ENCODE measurements at places on chromosomes 16 and 17.
A peak's percentile ranks its signal among the peaks of the same experiment; 100 is the strongest.

DNA sequence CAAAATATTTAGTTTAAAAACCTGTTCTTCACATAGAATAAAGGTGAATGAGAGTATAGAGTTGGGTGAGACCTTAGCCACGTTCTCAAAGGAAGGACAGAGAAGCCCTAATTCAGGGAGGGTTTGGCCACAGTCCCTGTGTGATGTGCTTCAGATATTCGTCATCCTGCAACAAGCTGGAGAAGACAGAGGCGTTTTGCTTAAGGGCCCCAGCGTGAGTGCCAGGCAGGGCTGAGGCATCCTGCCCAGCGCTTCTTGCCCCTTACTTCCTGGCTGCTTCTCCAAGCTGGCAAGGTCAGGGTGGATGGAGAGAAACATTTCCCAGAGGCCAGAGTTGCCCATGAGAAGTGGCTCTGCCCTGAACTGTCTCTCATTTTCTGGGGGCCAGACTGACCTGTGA is 46.9 kb downstream of the AXIN2 start:
- no peak for DNase-seq

DNA sequence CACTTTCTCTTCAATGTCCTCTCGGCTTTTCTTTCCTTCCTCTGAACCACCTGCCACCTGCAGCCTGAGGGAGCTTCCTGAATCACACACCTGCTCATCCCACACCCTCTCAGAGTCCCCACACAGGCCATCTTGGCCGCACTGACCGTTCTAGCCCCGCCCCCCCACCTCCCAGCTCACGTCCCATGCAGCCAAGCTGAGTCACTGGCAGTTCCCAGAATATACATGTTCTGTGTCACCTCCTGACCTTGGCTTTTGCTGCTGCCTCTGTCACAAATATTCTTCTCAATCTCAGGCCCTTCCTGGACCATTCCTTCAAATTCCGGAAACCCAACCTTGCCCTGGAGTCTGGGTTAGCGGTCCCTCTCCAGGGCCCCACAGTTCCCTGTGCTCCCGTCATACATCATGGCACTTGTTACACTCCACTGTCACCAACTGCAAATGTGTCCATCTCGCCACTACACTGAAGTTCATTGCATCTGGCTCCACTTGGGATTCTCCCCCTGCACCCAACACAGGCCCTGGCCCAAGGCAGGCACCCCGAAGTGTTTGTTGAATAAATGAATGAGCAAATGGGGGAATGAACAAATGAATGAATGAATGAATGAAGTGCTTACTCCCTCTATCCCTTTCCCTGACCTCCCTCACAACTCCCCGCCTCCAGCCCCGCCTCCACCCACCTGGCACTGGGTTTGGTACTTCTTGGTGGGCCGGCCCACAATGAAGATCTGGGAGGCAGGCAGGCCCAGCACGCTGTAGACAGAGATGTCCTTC is 12.8 kb downstream of the PIMREG start:
- no peak for DNase-seq

DNA sequence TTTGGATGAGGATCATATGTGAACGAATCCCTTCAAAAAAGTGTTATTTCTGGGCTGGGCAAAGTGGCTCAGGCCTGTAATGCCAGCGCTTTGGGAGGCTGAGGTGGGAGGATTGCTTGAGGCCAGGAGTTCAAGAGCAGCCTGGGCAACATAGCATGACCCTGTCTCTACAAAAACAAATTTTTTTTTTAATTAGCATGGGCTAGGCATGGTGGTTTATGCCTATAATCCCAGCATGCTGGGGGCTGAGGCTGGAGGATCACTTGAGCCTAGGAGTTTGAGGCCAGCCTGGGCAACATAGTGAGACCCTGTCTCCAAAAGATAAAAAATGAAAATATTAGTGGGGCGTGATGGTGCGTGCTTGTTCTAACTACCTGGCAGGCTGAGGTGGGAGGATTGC is 4.6 kb downstream of the TAOK1 start:
- no peak for DNase-seq

DNA sequence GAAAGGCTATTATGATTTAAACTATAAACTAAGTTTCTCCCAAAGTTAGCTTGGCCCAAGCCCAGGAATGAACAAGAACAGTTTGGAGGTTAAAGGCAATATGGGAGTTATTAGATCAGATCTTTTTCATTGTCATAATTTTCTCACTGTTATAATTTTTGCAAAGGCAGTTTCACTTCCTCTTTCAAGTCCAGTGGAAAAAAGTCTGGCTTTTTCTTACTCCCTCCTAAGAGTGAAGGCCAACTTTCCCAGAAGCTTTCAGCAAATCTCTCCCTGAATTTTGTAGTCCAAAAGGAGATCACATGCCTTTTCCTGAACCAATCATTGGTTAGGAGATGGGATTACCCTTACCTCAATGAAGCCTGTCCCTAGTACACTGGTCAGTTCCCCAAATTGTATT is 9.1 kb upstream of the BLMH start:
- no peak for DNase-seq

- DNase-seq = no peak
Observed at GRCh38 chr17:69535016-69535570, 120.6 kb downstream of the MAP2K6 start.

DNA sequence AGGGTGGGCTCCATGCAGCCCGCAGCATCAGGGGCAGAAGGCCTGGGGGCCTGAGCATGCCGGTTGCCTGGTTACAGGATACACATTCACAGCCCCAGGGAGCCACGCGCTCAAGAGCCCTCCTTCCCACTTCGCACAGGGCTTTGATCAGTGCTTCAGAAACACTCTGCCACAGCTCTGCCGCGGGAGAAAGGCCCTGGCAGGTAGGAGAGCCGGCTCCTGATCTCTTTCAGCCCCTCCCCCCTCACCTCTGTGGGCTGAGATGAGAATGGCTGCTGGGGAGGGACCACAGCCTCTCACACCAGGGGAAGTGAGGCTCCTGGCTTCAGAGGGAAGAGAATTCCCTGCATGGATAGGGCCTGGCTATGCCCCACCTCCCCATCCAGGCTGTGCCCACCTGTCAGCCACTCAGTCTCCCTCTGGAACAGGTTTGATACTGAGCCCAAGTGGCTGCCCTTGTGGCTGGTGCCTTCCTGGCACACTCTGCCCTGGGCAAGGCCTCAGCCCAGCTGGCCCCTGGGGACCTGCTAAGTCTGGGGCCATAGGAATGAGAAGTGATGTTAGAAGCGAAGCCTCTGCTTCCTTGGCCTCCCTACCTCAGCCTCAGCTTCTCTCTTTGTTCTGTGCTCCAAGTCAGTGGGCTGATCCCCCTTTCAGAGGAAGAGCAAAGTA is 8.6 kb downstream of the DOK4 start:
- no peak for DNase-seq

DNA sequence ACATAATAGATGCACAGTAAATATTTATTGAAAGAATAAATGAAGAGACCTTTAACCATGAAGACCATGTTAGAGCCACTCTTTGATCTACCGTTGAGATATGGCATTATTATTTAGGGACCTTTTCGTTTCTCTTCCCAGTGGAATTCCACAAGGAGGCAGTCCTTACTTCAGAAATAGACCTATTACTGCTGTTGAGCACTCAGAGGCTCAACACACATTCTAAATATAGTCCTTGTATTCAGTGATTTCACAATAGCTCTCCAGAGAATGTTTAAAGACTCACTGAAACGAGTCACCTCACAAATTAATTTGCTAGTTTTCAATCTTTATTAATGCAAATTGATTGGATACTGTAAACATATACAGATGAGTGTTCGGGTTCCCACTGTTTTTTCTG is 603.8 kb downstream of the CDH8 start:
- DNase-seq = no peak

DNA sequence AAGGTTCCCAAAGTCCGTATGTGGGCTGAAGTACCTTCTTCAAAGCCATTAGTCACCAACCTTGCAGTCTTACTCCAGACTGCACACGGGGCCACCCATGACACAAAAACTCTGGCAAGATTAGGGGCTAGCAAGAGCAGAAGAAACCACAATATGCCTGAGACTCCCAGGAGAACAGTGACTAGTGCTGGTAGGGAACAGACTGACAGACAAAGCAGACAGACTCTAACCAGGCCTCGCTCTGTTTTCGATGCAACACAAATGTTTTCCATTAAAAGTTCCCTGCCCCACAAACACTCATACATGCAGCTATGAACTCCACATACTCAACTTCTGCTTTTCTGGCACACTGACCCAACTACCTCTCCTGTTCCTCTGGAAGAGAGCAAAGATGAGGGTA is 102.2 kb downstream of the HIC1 start:
- DNase-seq = no peak

- no peak for DNase-seq
Observed at GRCh38 chr16:26802440-26802839, 264.3 kb upstream of the C16orf82 start.

- DNase-seq = no peak
Observed at GRCh38 chr17:56893503-56893902, 20.3 kb downstream of the TRIM25 start.

DNA sequence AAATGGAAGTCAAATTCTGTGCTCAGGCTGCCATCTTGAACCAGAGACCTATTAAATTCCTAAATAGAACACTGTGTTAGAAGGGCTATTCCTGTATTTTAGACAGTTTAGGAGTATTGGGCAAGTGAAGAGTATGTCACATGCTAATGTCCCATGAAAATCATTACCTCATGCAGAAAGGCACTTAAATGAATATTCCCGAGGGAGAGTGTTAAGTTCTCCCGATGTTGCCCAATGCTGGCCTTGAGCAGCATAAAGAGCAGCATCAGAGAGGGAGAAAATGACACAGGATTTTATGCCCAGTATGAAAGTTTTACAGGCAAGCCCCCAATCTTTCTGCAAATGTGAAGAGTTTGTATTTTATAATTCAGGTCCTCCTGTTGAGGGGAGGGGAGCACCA is 28.2 kb upstream of the SHISA6 start:
- DNase-seq = no peak

DNA sequence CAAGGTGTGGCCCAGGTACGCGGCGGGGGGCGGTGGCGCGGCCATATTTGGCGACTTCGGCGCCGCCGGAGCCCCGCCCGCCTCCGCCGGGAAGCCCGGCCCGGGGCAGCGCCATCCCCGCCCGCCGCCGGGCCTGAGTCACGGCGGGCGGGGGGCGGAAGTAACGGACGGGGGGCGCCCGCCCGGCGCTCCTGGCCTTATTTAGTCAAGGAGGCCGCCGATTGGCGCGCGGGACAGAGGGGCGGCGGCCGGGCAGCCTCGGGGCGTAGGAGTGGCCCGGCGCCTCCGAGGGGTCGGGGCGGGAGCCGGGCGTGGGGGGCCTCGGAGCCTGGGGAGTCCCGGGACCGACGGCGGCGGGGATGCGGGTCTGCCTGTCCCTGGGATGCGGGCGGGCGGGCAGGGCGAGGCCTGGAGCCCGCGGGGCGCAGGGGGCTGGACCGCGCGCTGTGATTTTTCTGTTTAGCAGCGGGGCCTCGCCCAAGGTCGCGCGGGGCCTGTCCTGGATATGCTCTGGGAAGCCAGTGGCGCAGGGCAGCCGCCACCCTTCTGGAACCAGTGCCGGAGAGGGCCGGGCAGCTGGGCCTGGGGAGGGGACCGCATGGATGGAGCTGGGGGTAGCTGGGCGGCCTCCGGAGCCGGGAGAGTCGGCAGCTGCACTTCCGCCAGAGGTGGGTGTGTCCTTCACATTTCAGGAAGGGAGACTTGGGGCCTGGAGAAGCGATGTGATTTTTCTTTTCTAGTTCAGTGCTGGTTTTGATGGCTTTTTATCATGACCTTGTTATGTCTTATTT is 2.3 kb upstream of the ACTG1 start:
- peak; percentile 55 for DNase-seq

GRCh38 chr16:6692874-6693273 is 639.8 kb upstream of the RBFOX1 start:
- no peak for DNase-seq

- no peak for DNase-seq
Observed at GRCh38 chr17:81821603-81822311, 11.3 kb downstream of the MCRIP1 start.

DNA sequence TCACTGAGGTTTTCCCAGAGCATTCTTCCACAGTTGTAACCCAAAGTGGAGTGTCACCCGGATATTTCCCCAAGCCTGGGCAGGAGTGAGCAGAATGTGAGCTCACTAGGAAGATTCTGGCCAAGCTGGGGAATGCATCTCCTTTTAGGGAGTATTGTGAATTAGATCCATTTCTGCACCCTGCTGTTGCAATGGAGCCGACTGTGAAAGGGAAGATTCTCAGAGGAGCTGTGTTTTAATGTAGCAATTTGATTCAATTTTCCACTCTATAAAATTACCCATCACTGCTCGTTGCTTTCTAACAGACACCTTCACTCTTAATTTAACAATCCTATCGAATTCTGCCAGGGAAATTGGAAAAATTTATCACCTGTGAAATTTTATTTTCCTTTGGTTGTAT is 70.8 kb downstream of the SNX11 start:
- no peak for DNase-seq

GRCh38 chr16:20321671-20322070 is 5.6 kb downstream of the GP2 start:
- DNase-seq = no peak

DNA sequence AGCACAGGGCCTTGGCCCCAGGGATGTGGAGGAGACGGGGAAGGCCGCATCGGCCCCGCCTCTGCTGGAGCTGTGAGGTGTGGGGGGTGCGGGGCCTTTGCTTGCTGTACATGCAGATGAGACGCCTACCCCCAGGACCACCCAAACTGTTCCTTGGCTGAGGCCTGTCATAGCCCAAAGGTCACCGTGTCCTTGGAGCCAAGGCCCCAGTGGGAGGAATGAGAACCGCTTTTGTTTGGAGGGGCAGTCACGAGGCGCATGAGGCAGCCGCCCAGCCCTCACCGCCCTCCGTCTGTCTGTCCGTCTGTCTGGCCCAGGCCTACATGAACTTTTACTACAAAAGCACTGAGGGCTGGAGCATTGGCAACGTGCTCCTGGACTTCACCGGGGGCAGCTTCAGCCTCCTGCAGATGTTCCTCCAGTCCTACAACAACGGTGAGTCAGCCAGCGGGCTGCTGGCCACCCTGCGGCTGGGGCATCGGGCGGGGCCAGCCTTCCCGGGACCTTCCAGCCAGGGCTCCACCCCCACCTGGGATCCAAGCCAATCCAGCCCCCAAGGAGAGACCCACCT is 8.8 kb downstream of the TAX1BP3 start:
- peak; percentile 3 for DNase-seq

GRCh38 chr17:1896243-1897104 is 66.7 kb downstream of the RPA1 start:
- DNase-seq = peak; percentile 51

- no peak for DNase-seq
Observed at GRCh38 chr17:44630703-44631102, 25.6 kb upstream of the MEIOC start.

GRCh38 chr17:852349-852748 is 70.2 kb downstream of the MRM3 start:
- DNase-seq = no peak

DNA sequence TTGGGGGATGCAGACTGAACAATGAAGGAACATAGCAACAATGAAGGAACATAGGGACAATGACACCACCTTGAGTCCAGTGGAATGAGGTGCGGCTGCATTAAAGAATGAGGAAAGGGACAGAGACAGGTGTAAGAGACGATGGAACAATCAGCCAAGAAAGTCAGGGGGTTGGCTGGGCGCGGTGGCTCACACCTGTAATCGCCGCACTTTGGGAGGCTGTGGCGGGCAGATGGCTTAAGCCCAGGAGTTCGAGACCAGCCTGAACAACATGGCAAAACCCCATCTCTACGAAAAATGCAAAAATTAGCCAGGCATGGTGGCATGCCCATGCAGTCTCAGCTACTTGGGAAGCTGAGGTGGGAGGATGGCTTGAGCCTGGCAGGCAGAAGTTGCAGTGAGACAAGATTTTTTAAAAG is 13.6 kb upstream of the CBFB start:
- DNase-seq = no peak

- no peak for DNase-seq
Observed at GRCh38 chr17:16584273-16584995, 15.4 kb upstream of the ZNF287 start.

GRCh38 chr16:82633964-82634600 is 7.3 kb downstream of the CDH13 start:
- no peak for DNase-seq

GRCh38 chr17:77497578-77497934 is 356.8 kb downstream of the SEC14L1 start:
- no peak for DNase-seq
